ENCODE measurements at places on chromosomes 7 and 10.

- DNase-seq = no peak
Observed at GRCh38 chr7:36870625-36871354, 146.5 kb upstream of the AOAH start.

GRCh38 chr7:30303312-30304039, 19.1 kb downstream of the ZNRF2 start:
- no peak for DNase-seq

DNA sequence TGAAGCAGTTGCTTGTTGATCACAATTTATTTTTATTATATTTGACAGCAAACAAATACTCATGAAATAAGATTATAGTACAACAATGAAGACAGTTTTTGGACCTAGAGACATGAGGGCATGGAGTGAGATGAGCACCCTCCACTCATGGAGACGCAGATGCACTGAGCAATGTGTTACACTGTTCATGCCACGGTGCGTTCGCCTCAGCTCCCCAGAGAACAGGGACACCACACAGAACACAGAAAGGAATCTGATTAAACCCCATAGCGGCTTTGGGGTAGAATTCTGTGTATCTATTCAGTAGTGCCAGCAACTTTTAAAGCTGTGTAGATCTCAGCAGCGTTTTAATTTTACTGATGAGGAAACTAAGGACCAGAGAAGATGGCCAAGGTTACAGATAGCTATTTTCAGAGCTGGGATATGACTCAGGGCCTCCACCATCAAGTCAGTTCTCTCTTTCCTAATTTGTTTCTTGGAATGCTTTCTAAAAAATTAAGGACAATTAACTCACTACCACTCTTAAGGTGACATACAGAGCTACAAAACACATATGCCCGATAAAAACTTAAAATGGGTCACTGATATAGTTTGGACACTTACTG, 33.6 kb downstream of the FAM25A start:
- DNase-seq = no peak

GRCh38 chr7:110050785-110051184, 1040.1 kb upstream of the LRRN3 start:
- no peak for DNase-seq

DNA sequence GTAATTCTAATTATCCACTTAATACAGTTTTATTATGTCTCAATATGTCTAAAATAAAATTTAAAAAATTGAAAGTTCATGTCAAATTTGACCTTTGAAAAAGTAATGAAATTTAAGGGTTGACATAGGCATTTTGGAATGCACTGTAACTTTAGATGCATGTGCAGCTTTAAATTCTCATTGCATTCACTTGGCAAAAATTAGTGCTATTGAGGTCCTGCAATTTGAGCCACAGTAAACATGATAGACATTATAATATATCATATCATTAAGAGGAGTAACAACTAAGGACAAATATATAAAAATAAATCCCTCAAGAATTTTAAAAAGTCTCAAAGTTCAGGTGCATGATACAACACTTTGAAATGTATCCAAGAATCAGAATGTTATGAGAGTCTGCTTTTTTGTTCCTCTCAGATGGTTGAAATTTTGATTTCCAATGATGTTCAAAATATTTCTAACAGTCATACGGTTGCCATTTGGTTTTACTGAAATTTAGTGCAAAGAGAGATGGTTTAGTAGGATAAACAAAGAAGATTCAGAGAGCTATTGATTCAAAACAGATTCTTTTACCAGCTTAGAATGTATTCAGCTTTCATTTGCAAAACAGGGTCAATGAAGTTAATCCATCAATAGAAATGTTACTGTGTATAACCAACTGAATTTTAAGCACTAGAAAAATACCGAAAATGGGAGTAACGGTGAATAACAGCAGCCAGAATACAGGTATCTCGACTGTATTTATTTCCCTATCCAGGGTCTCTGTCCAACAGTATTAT, 71.8 kb downstream of the SEMA3A start:
- DNase-seq = no peak

DNA sequence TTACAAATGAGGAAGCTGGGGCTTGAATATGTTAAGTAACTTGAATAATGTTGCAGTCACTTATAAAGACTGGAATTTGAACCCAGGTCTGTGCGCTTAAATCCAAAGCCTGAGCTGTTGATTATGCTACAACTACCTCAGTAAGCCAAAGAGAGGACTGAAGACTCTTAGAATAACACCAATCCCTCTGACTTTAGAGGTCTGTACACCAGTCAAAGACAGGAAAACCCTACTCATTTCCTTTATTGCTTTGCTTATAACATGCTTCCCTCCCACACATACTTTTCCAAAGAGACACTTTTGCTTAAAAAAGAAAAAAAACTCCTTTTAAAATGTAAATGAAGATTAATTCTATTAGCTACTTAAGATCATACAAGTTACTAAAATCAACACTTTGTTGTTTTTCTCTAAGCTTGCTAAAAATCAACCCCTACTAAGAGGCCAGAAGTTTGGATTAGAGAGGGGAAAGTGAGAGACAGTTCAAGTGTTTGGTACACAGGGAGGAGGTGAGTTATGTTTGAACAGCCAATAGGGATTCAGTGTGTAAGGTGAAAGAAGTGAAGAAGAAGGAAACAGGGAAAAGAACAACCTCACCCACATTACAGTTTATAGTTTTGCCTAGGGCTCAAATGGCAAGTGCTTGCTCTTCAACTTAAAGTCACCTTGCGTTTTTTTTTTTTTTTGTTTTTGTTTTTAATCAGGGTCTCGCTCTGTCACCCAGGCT, 74.8 kb downstream of the MDH2 start:
- DNase-seq = no peak

DNA sequence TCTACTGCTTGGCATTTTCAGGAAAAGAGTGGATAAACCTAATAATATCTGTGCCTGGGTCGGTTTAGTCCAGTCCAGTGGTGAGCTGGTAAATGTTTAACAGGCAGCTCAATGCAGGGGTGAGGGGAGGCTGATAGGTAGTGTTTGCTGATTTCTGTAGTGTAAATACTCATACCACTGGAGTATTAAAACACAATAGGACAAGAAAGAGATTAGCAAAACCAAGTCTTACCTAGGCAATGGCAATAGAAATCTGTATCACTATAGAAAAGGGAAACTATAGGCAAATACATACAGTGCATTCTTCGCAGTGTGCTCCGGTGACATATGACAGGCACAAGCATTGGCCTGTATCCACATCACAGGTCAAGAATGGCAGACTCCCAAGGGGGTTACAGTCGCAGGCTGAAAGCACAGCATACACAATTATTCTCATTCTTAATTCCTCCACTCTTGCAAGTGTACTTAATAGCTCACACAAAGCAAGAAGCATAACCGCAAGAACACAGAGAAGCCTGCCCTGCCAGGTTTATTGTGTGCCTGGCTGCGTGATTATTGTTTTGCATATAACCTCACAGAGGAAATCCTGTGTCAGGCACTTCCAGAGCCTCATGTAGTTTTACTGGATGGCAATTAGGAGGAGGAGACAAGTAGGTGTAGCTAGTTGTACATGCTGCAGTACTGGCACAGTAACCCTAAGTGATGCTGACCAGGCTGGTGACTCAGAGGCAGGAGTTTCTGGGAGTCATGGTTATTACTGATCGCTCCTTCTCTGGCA, 35.0 kb downstream of the LAMB4 start:
- DNase-seq = no peak

DNA sequence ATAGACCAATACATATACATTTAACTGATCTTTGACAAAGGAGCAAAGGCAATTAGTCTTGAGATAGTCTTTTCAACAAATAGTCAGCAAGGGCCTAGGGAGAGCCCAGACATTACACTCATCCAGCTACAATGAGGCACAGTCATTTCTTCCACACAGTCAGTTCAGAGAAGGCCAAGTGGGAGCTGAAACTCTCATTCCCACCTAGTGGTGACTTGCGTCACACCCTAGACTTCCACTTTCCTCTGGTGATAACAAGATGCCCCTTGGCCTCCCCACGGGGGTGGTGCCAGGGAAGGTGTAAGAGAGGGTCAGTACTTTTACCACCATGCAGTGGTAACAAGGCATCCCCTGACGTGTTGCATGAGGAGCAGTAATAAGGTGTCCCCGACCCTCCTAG, 8.0 kb downstream of the FRMPD2 start:
- no peak for DNase-seq

DNA sequence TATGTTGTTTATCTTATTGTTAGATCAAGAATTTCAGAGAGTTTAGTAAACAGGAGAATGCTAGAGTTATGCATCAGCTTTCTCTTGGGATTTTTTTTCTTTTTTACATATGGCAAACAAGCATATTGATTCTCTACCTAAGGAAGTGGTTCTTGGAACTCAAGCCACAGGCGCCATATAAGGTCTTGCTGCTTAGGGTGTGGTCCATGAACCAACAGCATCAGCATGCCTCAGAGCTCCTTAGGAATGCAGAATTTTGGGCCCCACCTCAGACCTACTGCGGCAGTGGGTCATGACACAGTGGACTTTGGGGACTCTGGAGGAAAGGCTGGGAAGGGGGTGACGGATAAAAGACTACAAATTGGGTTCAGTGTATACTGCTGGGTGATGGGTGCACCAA, 230.8 kb downstream of the SKAP2 start:
- DNase-seq = no peak

- DNase-seq = no peak
Observed at GRCh38 chr7:108425714-108426275, 30.4 kb downstream of the NRCAM start.

DNA sequence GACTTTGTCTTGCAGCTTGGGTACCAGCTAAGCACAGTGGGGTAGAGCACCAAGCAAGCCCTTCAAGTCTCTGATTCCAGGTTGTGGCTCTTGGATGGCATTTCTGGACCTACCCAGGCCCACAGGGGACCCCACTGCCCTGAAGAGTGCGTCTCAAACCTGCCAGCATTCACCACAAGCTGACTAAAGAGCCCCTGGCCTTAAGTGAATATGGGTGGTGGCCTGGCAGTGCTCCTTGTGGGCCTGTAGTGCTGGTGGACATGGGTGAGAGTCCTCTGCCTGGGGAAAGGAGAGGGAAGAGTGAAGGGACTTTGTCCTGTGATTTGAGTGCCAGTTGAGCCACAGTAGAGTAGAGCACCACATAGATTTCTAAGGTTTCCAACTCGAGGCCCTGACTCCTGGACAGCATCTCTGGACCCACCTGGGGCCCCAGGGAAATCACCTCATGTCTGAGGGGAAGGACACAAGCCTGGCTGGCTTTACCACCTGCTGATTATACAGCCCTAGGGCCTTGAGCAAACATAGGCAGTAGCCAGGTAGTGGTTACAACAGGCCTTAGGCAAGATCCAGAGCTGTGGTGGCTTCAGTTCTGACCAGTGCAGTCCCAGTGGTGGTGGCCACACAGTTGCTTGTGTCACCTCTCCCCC, 23.7 kb downstream of the GSDME start:
- DNase-seq = no peak

GRCh38 chr10:76278811-76279460, 847.5 kb downstream of the LRMDA start:
- no peak for DNase-seq

DNA sequence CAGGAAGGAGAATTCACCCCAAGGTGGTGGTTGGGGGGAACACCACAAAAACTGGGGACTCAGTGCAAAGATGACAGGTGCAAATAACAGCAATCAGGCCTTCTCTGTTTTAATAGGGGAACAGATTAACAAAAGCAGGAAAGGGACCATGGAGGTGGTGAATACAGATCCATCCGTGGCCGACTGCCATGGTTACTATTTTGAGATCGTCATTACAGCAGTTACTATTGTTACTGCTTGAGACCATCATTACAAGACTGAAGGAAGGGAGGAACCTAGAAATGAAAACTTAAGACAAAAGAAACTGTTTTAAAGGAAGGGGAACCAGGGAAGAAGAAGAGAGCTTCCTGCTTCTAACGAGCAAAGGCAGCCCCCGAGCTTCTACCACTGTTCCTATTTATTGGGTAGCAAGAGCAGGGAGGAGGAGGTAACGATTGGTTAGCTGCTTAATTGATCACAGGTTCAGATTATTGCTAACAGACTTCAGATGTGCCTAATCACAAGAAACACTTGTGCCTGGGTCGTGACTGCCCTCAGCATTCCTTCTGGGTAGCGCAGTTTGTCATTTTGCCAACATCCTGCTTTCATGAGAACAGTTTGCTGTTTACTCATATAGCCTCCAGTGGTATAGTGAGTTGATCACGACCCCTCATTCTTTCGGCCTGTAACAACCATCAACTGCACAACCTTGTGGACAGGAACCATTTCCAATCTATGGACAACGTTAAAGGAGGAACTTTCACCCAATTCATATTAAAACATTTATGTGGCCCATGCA, 216.3 kb downstream of the CHCHD3 start:
- DNase-seq = no peak

DNA sequence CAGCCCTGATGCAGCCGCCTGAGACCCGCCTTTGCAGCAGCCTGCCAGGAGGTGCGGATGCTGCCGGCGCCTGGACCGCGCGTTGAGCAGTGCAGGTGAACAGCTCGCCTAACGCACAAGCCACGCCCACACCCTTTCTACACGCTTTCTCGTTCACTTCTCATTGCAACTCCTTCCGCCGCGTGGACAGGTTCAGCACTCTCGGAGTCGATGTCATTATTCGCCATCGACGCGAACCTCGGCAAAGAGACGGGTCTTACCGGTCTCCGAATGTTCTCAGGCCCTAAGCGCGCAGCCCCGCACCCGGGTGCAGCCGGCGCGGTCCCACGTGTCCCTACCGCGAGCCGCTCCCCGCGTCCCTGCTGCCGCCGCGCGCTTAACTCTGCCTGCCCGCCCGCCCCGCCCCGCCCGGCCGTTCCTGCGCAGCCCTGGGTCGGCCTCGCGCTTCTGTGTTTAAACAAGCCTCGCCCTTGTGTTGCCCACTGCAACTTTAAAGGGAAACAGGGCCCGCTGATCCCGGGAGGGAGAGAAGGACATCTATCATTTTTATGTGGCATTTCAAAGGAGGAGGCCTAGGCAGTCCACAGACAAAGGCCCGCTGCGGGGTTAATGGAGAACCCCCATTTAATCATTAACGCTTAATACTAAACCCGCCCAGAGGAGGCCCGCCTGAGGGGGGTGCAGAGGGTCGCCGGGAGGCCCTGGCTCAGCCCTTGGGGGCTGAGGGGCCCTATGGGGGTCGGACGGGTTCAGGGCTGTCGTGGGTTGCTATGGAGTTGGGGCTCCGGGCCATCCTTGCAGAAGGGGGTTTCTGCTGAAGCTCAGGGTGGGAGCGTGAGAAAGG, 128.5 kb downstream of the WDR11 start:
- no peak for DNase-seq

- DNase-seq = no peak
Observed at GRCh38 chr7:134920026-134920753, 66.1 kb upstream of the AGBL3 start.

DNA sequence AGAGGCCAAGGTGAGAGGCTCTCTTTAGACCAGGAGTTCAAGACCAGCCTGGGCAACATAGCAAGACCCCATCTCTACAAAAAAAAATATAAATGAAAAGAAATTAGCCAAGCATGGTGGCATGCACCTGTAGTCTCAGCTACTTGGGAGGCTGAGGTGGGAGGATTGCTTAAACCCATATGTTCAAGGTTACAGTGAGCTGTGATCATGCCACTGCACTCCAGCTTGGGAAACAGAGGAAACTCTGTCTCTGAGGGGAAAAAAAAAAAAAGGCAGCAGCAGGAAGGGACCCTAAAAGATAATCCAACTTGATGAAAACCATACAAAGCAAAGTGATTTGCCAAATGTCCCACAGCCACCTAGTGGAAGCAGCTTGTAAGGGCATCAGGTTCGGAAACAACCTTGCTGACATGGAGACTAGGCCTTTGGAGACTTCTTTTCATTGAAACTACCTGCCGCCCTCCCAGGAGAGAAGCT, 15.6 kb upstream of the PBLD start:
- peak; percentile 22 for DNase-seq

All from stimulated activated naive CD4-positive, alpha-beta T cell treated with Interleukin-2 at 50 U/mL for 16 hours (primary cell).